ENCODE measurements at places on chromosomes 5 and 9.

DNA sequence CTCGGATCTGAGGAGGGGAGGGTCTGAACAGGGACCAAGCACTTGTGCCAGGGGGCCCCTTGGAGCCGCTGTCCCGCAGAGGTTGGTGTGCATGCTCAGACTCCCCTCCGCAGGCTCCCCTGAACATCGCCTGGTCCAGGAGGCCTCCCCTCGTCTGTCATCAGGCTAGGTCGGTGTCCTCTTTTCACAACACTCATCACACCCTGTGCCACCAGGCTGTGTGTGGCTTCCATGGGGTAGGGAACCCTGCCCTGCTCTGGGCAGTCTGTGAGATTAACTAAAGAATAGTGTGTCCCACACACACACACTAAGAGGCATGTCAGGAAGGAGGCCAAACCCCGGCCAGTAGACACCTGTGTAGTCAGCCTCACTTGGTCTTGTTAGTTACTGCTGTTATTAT, 119.3 kb downstream of the C5orf15 start:
- no peak for DNase-seq

DNA sequence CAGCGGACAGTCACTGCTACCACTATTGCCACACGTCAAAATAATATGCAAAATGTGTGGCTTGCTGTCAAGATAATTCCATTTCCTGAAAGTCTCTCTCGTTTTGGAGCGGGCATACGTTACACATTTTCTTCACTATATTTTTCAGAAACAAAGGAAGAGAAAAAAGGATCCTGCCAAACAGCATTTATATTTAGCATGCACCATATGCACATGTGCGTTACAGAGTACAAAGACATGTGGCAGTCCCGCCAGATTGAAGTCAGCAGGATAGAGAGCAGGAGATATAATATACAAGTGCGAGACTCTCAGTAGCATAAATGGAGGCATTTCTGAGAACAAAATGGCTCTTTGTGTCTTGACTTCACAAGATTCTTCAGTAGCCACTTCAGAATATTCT, 221.6 kb upstream of the KIF2A start:
- DNase-seq, result no peak

GRCh38 chr5:177116631-177117373, 16.8 kb upstream of the NSD1 start:
- DNase-seq, result no peak

DNA sequence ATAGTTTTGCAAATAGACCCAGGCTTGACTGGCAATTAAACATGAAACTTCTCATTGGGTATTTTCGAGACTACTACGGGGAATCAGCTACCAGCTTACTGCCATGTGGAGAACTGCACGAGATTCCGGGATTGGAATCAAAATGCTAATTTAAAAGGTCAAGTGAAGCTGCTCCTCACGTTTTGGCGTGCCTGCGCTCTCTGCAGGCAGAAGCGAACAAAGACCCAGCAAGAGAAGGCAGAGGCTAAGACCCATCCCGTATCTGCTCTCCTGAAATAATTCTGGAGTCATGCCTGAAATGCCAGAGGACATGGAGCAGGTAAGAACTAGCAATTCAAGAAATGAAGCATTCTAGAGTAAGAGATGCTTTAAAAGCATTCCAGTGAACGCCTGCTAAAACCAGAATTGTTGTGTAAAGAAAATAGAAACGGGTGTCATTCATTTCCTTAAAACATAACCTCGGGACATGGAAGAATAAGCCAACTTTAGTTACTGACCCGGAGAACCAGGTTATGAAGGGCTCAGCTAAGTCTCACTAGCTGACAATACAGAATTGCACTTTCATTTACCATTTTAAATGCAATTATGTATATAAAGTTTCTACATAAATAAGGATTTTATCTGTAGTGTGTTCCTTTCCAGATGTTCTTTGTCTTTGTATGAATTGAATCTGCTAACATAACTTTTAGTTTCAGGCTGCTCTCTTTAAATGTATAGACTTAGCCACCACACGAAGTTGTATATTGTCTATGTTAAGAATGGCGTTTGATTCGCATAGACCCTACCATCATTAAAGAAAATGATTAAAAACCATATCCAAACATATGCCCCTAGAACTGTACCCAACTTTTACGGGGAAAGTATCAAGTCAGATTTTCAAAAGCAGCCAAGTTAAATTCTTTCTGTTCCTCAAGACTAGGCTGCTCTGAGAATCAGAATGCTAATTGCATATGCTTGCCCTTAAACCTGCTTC, 2.0 kb upstream of the MAT2B start:
- no peak for DNase-seq

DNA sequence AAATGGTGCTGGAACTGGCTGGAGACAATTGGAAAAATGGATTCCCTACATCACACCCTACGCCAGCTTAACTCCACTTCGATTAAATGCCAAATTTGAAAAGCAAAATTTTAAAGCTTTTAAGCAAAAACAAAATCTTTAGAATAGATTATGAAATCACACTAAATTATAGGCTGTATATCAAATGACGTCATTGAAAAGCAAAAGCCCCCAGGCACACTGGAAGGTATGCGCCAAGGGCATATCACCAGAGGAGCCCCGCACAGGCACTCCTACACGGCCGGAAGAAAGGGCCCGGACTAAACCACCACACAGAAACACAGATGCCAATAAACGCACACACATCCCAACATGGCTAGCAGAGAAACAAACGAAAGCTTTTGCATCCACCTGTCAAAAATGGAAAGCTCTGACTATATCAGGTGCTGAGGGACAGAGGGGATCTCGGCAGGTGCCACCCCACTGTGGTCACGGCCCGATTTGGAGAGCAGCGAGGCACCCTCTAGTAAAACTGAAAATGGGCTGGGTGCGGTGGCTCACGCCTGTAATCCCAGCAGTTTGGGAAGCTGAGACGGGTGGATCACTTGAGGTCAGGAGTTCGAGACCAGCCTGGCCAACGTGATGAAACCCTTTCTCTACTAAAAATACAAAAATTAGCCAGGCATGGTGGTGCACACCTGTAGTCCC, 17.0 kb upstream of the MXD3 start:
- no peak for DNase-seq

DNA sequence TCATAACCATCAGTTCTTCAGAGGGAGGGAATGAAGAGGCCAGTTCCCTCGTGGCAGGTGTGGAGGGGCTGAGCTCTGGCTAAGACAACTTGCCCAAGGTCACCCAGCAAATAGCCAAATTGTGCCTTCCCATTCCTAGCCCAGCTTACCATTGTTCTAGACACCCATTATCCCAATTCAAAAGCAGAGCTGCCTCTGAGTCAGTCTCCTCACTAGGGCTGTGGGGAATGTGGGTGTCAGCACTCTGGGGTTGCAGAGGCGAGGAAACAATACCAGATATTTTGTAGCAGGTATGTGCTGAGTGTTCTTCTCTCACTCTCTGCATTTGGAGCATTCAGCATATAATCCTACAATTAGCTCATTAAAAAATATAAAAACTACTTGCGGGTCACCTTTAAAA, 270.8 kb downstream of the PSAT1 start:
- DNase-seq, result no peak

GRCh38 chr9:127283917-127284497, 19.4 kb downstream of the GARNL3 start:
- DNase-seq, result no peak

DNA sequence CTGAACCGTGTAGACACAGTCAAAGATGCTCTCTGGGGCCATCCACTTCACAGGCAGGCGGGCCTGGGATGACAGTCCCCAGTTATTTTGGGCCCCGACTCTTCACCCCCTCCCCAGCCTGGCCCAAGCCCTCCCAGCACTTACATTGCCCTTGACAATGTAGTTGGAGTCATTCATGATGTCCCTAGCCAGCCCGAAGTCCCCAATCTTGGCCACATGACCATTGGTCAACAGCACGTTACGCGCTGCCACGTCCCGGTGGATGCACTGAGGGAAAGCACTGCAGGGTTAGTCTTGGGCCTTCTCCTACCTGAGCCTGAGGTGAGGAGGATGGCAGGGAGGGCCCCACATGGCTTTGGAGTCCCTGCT, 30.3 kb downstream of the CSF1R start:
- no peak for DNase-seq

DNA sequence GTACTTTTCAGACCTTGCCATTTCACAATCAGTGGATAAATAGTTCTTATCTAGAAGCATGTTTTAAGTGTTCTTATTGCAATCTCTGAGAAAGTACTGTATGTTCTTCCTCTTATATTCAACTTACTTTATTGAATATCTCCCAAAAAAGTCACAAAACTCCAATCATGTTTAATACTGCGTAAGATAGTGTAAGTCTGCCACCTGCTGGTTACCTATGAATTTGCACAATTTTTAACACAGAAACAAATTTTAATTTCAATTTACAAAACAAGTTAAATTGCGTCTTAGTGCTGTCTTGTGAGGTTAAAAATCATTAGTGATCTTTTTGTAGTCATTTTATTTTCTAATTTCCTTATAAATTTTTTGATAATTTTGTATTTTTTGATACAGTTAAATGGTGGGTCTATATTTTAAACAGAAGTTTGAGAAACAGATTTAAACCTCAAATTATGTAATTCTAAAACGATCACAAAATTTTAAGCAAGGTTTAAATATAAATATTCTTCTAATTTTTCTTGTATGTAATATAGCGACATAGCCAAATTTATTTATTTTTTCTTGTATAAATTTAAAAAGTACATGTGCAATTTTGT, 115.8 kb downstream of the EMB start:
- DNase-seq, result no peak

- DNase-seq, result no peak
Observed at GRCh38 chr5:39009280-39009679, 64.9 kb downstream of the RICTOR start.

DNA sequence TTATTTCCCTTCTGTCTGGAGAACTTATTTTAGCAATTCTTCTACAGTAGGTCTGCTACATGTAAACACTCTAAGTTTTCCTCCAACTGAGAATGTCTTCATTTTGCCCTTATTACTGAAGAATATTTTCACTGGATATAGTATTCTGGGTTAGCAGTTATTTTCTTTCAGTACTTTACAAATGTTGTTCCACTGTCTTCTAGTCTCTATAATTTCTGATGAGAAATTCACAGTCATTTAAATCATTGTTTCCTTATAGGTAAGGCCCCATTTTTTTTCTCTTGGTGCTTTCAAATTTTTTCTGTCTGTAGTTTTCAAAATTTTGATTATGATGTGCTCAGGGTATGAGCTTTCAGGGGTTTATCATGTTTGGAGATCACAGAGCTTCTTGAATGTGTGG, 30.8 kb downstream of the MGAT1 start:
- no peak for DNase-seq

DNA sequence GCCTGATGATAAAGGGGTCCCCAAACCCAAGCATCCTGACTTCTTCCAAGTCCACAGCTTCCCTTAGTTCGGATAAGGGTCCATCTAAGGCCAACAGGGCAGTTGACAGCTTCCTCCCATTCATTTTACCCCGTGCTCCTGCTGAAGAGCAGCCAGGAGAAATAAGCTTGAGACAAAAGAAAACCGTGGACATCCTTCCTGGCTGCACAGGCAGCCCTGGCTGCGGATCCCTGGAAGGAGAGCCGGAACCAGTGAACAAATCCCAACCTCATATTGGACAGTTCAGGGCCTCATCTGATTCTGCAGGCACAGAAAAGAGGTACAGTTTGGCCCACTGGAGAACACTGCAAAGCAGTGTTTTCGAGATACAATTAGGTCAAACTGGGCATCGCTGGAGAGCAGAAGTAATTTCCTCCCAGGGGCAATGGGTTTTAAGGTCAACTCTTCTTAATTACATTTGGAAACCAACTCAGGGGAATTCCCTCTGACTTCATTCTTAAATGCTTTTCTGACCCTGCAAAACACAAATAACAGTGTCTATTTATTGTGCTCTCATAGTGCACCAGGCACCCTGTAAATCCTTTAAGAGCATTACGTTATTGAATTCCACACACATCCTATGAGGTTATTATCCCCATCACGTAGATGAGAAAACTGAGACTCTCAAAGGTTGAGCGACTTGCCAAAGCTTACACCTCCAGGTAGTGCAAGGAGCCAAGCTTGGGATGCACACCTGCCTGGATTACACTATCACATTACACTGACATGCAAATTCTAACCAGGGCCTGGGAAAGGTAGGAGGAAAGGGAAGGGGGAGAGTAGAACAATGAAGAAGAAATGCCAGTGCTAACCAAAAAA, 21.2 kb downstream of the ADAM19 start:
- DNase-seq, result no peak

DNA sequence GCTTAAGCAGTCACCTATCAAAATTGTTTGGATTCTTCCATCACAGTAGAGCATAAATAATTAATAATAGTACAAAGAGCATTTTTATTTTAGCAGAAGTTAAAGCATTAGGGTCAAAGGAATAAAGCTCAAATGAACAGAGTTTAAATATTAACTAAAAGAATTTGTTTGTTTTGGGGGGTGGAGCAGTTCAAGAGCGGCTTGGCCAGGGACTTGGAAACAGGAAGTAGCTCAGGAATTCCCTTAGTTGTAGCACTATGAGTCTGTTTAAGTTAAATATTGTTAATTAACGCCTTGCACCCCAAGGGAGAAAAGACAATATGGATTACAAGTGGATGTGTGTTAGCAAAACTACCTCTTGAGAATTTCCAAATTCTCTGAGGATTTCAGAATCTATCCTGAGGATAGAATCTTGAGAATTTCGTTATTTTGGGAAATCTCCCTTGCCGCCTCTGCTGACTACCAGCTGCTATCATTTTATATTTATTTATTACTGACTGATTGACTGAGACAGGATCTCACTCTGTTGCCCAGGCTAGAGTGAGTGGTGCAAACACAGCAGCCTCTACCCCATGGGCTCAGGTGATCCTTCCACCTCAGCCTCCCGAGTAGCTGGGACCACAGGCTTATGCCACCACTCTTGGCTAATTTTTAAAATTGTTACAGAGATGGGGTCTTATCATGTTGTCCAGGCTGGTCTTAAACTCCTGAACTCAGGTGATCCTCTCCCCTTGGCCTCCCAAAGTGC, 96.7 kb upstream of the CHD1 start:
- no peak for DNase-seq
